ENCODE measurements at places on chromosomes 5 and 9.

GRCh38 chr9:89000371-89000781, 9.1 kb downstream of the S1PR3 start:
- no peak for DNase-seq

DNA sequence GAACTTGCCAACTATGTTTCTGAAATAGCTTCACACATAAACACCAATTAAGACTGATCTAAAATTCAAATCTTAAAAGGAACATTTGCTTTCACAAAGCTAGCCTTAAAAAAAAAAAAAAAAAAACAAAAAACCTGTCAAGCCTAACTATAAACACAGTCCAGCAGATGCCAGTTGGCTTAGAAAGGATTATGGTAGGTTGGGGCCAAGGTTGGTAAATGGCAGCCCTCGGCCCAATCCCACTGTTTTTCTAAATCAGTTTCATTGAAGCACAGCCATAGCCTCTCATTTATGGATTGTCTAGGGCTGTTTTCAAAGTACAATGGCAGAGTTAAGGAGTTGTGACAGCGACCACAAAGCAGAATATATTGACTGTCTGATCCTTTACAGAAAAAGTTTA, 75.7 kb upstream of the FRRS1L start:
- DNase-seq: no peak

- no peak for DNase-seq
These were observed 1.1 kb upstream of the CEP72 start for GRCh38 chr5:610744-611730.

DNA sequence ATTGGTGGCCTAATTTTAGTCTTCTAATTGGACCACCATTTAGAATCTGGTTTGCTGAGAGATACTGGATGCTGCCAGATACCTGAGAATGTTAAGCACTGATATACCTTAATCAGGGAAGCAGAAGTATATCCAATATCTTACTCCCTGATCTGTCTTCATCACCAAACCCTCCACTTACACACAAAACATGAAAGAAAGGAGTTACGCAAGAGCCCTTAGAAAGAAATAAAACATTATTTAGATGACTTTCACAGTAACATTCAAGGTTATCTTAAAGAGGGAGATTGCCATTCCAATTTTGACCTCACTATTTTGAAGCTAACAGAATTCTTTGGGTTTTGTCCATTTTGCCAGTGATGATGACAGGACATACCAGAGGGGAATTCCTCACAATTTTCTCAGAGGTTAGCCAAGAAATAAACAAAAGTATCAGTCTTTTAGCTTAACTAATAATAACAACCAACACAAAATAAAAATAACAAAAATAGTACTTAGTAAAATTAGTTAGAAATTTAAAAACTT, 496.1 kb downstream of the NFIB start:
- no peak for DNase-seq

DNA sequence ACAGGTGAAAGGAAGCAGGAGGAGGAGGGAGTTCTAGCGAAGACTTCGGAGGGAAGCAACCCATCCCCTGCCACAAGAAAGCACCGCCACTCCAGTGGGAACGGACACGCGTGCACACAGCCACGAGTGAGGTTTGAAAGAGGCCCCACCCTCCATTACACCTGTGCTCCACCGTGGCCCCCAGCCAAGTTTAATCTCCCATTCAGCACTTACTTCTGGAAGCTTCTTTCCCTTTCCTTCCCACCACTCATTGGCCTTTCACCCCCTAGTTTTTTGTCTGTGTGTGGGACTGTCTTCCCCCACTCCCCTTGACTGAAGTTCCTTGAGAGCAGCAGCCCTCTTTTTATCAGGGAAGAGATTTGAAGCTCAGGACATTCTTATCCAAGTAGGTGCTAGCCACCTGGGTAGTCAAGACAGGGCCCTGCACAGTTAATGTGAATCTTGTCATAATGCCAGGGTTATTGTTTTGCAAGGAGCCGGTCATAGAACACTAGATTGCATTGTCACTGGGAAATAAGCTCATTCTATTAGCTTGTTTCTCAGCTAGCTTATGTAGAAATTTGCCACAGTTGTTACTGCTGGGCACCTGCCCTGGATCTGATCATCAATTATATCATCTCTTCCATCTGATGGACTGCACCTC, 256.0 kb downstream of the DOCK8 start:
- no peak for DNase-seq

DNA sequence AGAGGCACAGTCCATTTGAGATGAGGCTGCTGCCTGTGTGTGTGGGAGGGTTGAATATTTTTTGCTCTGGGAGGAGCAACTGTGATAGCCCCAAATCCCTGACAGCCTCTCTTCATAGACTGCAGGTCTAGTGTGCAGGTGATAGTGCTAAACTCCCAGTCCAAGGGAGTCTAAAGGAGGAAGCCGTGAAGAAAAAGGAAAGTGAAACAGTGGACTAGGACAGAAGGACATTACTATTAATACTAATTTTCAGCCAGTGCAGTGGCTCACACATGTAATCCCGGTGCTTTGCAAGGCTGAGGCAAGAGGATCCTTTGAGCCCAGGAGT, 295.0 kb downstream of the PDE4D start:
- DNase-seq: no peak

DNA sequence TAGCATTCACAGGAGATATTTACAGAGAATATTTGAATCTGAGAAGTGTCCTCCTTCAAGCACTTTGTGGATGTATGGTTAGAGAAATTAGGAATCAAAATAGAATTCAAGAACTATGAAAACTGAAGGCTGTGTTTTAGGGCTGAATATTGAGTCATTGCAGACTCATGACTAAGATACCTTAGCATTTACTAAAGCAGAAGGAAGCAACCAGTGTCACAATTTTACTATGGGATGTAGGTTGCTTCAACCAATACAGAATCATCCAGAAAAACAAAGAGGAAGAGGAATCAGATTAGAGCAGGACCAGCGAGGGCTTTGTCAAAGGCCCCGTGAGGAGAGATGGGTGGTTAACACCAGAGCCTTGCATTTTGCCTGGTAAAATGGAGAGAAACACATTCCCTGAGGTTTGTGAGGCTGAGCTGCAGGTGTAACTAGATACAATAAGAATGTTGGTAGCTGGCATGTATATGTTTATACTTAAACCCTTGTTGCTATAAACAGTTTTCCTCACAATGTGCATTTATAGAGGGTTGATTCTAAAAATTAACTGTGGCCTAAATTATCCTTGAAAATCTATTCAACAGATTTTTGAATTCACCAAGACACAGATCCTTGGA, 518.1 kb downstream of the AGTPBP1 start:
- DNase-seq: no peak

GRCh38 chr5:126052120-126052519, 371.1 kb upstream of the GRAMD2B start:
- DNase-seq: no peak

GRCh38 chr9:114012126-114012525, 66.0 kb downstream of the AMBP start:
- DNase-seq: no peak

GRCh38 chr5:81265101-81265500, 32.0 kb downstream of the CKMT2 start:
- DNase-seq: no peak

GRCh38 chr9:93198117-93198837, 14.3 kb downstream of the WNK2 start:
- no peak for DNase-seq

DNA sequence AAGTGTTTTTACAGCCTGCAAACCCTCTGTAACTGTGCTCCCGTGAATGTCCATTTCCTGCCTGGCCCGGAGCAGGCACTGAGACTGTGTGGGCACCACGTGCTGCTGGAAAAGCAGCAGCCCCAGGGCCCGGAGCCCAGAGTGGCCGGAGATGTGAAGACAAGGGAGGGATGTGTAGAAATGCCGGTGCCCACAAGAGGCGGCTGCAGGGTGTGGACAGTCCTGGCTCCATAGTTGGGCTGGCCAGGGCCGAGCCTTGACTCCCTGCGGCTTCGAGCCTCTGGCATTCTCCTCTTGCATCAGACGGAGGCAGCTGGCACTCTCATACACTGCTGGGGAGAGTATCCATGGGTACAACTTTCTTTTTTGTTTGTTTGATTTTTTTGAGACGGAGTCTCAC, 13.2 kb upstream of the GFPT2 start:
- DNase-seq: no peak

- DNase-seq: no peak
These were observed 81.2 kb downstream of the PRLR start for GRCh38 chr5:35149041-35149440.

DNA sequence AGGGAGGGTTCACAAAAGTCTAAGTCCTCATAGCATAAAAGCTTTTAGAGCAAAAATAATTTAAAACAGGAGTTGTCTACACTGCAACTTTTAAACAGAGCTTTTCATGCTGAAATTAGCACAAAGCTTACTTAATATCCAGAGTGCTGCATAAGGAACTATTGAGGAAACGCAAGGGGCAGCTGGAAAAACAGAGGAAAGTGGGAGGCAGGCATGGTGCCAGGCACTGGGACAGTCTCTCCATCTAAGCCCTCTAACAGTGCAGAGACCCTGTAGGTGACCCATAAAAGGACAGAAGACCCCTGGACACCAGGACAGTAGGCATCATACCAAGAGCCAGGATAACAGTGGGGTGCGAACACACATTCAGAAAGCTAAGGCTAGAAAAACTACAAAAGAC, 49.3 kb downstream of the ADAMTS12 start:
- DNase-seq: no peak

DNA sequence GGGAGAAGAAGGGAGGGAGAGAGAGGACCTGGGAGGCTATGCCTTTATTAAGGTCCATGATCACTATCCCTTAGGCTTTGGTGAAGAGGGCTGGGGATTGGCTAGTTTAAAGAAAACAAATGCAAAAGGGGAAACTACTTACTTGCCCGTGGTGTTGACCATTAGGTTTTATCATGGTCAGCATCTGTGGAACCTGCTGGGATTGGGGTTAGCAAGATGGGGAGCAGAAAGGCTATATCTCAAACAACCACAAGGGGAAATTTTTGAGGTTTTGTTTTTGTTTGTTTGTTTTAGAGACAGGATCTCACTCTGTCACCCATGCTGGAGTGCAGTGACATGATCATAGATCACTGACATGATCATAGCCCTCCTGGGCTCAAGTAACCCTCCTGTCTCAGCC, 9.0 kb upstream of the RAD23B start:
- peak; percentile 52 for DNase-seq

DNA sequence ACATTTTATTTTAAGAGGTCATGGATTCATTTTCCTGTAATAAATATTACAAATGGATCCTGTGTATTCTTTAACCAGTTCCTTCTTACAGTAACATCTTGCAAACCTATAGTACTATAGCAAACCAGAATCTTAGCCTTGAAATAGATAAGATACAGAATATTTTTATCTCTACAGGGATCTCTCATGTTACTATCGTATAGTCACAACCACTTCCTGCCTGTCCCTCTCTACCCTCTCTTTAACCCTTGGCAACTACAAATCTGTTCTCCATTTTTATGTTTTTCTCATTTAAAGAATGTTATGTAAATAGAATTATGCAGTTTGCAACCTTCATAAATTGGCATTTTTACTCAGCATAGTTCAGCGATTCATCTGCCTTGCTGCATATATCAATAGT, 454.0 kb downstream of the DIRAS2 start:
- DNase-seq: no peak

GRCh38 chr5:120913396-120913795, 449.3 kb downstream of the PRR16 start:
- DNase-seq: no peak

- no peak for DNase-seq
These were observed 13.6 kb upstream of the PALM2AKAP2 start for GRCh38 chr9:109766351-109766750.

DNA sequence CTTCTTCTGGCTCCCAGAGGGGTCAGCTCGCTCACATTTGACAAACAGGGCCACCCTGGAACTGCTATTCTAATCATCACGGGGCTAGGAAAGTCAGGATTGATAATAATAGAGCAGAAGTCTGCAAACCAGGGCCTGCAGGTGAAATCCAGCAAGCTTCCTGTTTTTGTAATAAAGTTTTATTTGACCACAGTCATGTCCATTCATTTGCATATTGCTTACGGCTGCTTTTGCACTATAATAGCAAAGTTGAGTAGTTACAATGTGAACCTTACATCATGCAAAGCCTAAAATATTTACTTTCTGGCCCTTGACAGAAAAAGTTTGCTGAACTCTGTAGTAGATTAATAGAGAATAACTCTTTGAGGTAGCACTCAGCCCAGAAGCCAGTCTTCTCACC, 63.2 kb upstream of the CTXN3 start:
- DNase-seq: no peak

DNA sequence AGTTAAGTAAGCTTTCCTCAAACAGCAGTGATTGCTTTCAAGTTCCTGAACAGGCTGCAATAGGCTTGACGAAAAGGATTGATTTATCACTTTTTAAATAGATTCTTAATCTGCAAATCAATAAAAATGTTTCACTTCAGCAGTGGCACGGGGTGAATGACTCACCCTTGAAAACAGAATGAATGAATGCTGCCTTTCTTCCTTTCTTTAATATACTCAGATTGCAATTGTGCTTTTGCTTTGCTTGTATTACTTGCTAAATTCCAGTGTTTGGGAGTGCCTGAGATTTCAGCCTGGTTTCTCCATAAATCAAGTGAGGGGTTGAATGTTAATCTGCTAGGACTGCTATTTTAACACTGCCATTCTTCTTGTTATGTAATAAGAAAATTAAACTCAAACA, 1293.8 kb downstream of the PTPRD start:
- DNase-seq: no peak

GRCh38 chr9:116549061-116549664, 137.9 kb upstream of the TRIM32 start:
- no peak for DNase-seq

DNA sequence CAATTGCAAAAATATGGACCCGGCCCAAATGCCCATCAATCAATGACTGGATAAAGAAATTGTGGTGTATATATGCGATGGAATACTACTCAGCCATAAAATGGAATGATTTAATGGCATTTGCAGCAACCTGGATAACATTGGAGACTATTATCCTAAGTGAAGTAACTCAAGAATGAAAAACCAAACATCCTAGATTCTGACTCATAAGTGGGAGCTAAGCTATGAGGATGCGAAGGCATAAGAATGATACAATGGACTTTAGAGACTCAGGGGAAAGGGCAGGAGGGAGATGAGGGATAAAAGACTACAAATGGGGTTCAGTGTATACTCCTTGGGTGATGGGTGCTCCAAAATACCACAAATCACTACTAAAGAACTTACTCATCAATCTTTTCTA, 247.6 kb upstream of the FBXL7 start:
- no peak for DNase-seq

GRCh38 chr5:144698484-144698883, 527.8 kb downstream of the KCTD16 start:
- DNase-seq: peak; percentile 27

GRCh38 chr5:172005708-172006320, 624 bp downstream of the FBXW11 start:
- peak; percentile 74 for DNase-seq

Data from GM23338 (cell line).